ENCODE measurements at places on chromosomes 7 and 10. TPM values are rescaled to one million over a fixed set of nuclear protein-coding genes. Genes with fewer than 3 reads are reported as not detected.

- DNase-seq: no peak
Observed at GRCh38 chr10:55141892-55142291, 340.9 kb upstream of the PCDH15 start.

GRCh38 chr7:70669854-70670253, 462.1 kb upstream of the GALNT17 start:
- peak; percentile 81 for DNase-seq

DNA sequence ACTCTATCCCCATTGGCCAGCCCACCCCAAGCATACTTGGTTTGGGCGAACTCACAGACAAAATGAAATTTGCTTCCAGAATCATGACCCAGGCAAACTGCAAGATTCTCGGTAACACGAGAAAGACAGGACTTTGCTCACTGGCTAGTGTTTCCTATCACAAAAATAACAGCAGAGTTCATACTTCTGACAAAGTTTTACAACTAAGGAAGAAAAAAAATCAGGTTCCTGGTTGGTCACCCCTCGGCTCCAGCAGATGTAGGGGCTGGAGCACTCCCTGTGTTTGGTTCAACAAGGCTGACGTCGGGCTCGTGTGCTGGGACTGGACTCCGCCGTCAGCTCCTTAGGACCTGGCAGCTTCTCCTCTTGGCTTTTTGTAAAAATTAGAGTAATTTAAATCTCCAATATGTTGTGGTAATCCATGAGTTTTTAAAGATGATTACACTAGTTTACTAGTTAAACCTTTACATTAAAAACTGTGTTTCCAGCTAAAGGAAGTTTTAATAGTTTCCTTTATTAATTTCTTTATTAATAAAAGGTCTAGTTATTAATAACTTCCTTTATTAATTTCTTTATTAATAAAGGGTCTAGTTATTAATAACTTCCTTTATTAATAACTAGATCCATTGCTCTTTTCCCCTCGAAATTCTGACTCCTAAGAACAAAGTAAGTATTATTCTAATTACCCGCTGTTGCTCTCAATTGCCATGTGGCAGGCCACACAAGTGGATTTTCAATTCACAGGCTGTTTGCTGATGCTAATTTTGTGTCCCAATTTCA, 115.6 kb upstream of the RNF32 start:
- DNase-seq: no peak

DNA sequence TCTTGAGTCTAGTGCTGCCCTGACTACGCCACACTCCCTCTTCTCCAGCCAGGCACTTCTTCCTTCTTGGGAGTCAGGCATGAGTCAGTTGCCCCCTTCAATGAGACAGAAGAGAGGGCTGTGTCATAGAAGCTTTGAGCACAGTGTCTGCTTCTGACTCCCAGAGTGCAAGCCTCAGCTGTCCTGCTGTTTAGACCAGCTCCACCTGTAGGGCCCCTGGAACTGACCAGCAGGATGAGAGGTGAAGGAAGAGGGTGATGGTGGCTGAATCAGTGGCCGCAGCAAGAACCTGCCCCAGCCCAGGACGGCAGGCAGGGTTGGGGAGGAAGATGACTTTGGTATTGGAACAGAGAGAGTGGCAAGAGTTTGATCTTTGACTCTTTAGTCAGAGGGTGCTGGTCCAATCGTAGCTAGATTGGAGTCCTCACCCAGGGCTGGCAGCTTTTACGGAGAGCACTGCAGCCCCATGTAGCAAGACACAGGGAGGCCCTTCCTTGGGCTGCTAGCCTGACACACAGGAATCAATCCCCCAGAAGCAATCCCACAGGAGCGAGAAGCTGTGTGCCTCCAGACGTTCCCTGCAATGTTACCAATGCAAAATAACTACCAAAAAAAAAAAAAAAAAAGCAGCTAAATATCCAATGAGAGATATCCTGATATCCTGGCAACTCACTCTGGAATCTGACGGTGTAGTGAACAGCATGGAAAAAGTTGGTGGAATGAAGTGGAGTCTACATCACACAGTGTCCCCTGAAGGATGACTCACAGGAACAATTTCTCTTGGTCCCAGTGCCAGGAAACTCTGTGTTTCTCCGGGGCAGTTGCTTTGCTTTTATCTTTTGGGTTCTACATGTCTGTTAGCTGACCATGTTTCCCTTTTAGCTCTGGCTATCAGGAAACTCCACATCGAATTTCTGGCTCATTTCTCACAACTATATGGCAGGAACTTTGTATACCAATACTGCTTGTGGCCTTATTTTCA, 6.9 kb downstream of the C10orf62 start:
- no peak for DNase-seq

- DNase-seq: no peak
Observed at GRCh38 chr10:4696186-4696585, 129.8 kb upstream of the AKR1E2 start.

The DAGLB gene
- polyA plus RNA-seq: 12.6 TPM

Measured in immature natural killer cell (primary cell).